ENCODE measurements at places on chromosomes 13 and 19. TPM values are rescaled to one million over a fixed set of nuclear protein-coding genes. Genes with fewer than 3 reads are reported as not detected.

DNA sequence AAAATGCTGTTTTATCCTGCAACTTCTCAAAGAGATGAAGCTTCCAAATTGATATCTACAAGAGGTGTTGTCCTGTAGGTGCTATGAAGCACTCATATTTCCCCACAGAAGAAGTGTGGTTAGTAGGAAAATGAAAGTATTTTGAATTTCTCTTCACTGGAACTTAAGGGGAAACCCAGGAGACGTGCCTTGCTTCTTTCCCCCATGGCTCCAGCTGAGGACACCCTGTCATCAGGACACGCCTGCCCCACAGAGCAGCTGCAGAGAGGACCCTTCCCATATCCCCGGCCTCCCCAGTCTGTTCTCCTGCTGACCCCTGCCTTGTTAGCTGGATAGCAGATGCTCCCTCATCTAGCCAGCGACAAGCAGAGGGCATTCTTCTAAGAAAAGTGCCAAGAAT lies 371.3 kb downstream of the COG6 start:
- DNase-seq, result no peak

GRCh38 chr19:32458500-32459123 lies 53.0 kb downstream of the DPY19L3 start:
- no peak for DNase-seq

GRCh38 chr13:106118996-106119395 lies 416.5 kb downstream of the EFNB2 start:
- no peak for DNase-seq

DNA sequence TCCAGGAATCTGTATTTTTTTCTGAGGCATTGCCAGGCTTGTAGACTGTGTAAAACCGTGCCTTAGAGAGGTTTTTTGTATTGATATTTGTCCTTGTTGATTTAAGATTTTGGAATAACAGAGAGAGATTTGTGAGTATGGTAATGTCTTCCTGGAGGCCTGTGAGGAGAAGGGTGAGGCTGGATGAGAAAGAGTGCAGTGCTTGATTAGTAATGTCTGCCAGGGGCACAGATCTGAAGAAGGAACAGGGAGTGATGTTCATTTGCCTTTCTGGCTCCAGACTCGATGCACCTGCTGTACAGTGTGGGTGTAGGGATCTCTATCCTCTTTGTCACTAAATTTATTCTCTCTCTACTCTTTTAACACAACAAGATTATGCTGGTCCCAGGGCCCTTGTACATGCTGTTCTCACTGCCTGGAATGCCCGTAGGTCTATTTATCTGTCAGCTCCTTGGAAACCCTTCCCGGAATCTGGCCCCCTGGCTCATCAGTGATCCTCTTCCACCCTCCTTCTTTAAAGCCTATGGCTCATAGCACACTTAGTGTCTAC lies 4.2 kb downstream of the FIZ1 start:
- peak; percentile 36 for DNase-seq

GRCh38 chr13:113943821-113944565 lies 29.9 kb downstream of the C13orf46 start:
- DNase-seq, result peak; percentile 76

DNA sequence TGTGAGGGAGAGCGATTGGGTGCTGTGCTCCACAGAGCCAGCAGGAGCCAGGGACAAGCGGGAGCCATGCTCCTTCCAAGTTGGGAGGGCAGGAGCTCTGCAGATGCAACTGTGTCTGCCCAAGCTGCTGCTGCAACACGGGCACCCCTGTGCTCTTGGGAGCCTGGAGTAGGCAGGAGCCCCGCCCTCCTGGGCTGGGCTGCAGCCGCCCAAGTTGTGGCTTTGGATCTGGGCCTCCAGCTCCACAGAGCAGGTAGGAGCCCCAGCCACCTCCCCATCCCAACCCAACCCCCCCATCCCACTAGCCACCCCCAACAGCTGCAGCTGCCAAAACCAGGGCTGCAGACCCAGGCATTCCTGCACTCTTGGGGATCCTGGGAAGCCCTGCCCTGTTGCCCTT lies 39.9 kb upstream of the FLT1 start:
- DNase-seq, result no peak

The ZNF77 gene
- 3.5 TPM for total RNA-seq

The ZNF221 gene
- total RNA-seq, result 9.0 TPM

- no peak for DNase-seq
These were observed 249.5 kb upstream of the SLC10A2 start for GRCh38 chr13:103315711-103316110.

DNA sequence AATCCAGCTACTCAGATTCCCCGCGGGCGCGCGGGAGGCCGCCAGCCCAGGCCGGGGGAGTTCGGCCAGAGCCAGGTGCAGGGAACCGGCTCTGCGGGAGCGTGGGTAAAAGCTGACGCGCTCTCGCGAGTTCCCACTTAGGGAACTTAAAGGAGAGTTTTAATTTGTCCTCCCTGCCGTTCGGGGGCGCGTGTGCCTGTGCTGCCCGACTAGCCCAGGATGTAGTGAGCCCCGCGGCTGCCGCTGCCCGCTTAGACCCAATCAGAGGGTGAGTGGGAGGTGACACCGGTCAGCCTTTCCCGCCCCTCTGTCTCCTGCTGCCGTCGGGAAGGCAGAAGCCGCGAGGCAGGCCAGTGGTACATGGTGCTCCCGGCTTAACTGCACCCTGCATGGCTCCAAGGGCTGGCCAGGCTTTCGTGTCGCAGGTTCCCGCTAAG lies 36.0 kb upstream of the NEK3 start:
- peak; percentile 95 for DNase-seq

DNA sequence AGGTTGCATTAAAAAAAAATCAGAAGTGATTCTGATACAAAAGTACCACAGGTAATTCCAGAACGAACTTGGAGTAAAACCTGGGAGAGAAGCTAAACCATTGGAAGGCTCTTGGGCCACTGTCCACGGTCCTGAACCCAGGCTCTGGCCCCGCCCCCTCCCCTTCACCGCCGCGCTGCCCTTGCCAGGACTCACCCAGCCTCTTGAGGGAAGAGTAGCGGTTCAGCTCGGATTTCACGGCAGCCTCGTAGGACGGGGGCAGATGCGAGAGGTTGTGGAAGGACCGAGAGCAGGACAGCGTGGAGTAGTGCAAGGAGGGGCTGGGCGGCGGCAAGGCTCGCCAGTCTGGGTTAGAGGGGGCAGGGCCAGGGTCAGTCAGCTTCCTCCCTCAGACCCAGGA lies 5.7 kb downstream of the SHISA7 start:
- peak; percentile 97 for DNase-seq

The APLP1 gene
- 2.1 TPM for total RNA-seq

- DNase-seq, result no peak
These were observed 168.3 kb upstream of the SPRY2 start for GRCh38 chr13:80509264-80509663.

- no peak for DNase-seq
These were observed 675.3 kb upstream of the SGCG start for GRCh38 chr13:22505489-22505888.

The SLC8A2 gene
- under 0.01 TPM for total RNA-seq

- DNase-seq, result no peak
These were observed 42.2 kb downstream of the CCNE1 start for GRCh38 chr19:29854033-29854432.

The UNC13A gene
- total RNA-seq, result under 0.01 TPM

GRCh38 chr13:40271931-40272775 lies 394.3 kb downstream of the FOXO1 start:
- DNase-seq, result peak; percentile 69

DNA sequence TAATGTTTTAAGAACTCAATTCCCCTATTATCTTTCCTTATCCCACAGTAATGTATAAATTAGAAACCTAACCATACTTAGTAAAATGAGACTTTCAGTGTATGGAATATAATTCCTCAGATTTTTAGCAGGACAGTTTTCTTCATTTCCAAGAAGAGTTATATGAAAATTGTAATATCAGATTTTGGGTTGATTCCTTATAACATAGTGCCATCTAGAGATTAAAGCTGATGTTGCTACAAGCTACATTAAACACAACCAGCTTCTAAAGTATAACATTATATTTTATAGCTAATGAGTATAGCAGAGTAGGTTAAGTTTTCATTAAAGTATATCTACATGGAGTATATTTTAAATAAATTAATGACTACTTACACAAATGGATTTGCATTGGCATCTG lies 99.7 kb upstream of the MIR17HG start:
- DNase-seq, result no peak

- no peak for DNase-seq
These were observed 81.0 kb downstream of the GPC6 start for GRCh38 chr13:93307651-93308050.

Data from osteoblast (primary cell).